Right atrium auricular region (tissue), 2 donors: ENCODE measurements at places on chromosomes 5 and 9. TPM values are rescaled to one million over a fixed set of nuclear protein-coding genes. Genes with fewer than 3 reads are reported as not detected.

- H3K27ac ChIP-seq: no peak overlapping the region
- H3K4me1 ChIP-seq: peaks cover 54% of the 10 kb centered on the region
- no peaks in the 10 kb centered on the region for H3K27me3 ChIP-seq
- no peaks in the 10 kb centered on the region for H3K36me3 ChIP-seq
- no peak overlapping the region for H3K4me3 ChIP-seq
These were observed 51.7 kb downstream of the FBXW11 start for GRCh38 chr5:171954721-171955120.

GRCh38 chr9:71743882-71744281 lies 24.4 kb downstream of the CEMIP2 start:
- peaks cover 8% of the 10 kb centered on the region for H3K36me3 ChIP-seq
- H3K4me1 ChIP-seq: no peaks in the 10 kb centered on the region

GRCh38 chr5:103402851-103403250 lies 144.3 kb downstream of the MACIR start:
- no peak overlapping the region for H3K27ac ChIP-seq
- H3K4me1 ChIP-seq: no peaks in the 10 kb centered on the region
- no peak for DNase-seq
- no peaks in the 10 kb centered on the region for H3K36me3 ChIP-seq
- no peaks in the 10 kb centered on the region for H3K27me3 ChIP-seq
- no peak overlapping the region for H3K4me3 ChIP-seq

GRCh38 chr9:35522187-35522586 lies 32.3 kb downstream of the RUSC2 start:
- no peaks in the 10 kb centered on the region for H3K27me3 ChIP-seq
- no peak overlapping the region for H3K4me3 ChIP-seq
- peak overlapping the region; percentile 91 for H3K27ac ChIP-seq

- no peak overlapping the region for H3K4me3 ChIP-seq
- no peaks in the 10 kb centered on the region for H3K27me3 ChIP-seq
- no peak for DNase-seq
- H3K36me3 ChIP-seq: no peaks in the 10 kb centered on the region
- no peaks in the 10 kb centered on the region for H3K4me1 ChIP-seq
These were observed 608.3 kb upstream of the NUDT12 start for GRCh38 chr5:104170926-104171325.

PPP3R2 gene
- total RNA-seq: not detected
